ENCODE measurements at places on chromosomes 7 and 10.

- no peak for DNase-seq
Measured at GRCh38 chr7:157844141-157844540, 507.3 kb downstream of the DNAJB6 start.

GRCh38 chr7:44867073-44867995 lies 18.0 kb downstream of the PURB start:
- DNase-seq, result no peak

DNA sequence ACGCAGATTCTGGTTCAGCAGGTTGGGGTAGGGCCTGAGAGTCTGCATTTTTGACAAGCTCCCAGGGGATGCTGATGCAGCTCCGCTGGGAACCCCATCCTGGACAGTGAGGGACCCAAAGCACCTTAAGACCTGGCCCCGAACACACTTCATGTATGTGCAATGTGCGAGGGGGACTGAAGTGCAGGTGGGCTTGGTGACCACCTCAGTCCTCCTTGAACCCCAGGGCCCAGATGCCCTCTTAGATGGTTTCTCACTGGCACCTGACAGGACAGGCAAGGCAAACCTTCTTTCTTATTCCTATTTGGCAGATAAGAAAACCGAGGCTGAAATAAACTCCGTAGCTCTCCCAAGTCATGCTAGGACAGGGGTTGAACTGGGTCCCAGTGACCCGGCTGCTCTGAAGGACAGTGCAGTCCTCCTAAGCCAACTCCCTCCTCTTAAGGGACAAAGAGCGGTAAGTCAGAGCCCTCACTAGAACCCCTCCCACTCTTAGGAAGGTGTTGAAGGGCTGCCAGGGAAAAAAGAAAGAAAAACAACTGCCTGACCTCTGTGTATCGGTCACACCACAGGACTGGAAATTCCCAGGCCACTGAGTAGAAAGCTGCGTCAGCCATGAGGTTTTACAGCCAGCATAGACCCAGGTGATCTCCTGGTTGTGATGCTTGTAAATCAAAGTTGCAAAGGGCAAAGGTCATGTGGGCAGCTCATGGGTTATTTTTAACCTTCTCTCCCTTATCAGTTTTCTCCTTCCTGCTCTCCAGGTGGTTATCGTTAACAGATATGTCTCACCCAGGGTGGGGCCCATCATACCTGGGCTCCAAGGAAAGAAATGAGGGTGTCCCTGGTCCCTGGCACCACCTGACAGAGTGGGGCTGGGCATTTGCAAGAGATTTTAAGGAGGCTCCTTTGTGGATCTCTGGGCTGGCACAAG lies 90.9 kb upstream of the SMNDC1 start:
- no peak for DNase-seq

GRCh38 chr10:80662429-80663261 lies 124.9 kb downstream of the SH2D4B start:
- DNase-seq, result peak; percentile 95

GRCh38 chr10:79034271-79034876 lies 34.4 kb upstream of the ZMIZ1 start:
- DNase-seq, result no peak

DNA sequence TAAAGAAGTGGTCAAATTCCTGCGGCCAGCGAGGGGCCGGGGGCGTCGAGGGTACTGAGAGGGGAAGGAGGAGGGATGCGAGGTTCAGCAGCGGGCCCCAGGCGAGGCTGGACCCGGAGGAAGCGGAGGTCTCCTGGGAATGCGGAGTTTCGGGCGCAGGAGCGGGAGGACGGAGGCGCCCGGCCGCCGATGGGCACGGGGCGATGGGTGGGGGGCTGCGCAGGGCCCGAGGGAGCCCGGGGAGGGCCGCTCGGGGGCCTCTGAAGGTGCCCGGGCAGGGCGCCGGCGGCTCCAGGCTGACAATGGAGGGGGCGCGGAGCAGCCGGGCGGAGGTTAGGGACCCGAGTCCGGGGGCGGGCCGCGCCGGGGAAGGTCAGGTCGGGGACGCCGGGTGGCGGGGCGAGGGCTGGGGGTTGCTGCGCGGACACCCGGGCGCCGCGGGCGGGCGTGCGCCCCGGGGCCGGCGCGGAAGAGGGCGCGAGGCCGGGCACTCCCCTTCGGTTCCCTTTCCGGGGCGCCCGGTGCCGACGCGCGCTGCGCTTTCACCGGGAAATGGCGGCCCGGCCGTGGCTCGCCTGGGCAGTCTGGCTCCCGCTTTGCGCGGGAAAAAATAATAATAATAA lies 683 bp downstream of the MACROH2A2 start:
- DNase-seq, result no peak

GRCh38 chr7:39735903-39736302 lies 112.5 kb downstream of the RALA start:
- no peak for DNase-seq

- no peak for DNase-seq
Measured at GRCh38 chr7:143929224-143929920, 5.7 kb upstream of the OR2F2 start.

DNA sequence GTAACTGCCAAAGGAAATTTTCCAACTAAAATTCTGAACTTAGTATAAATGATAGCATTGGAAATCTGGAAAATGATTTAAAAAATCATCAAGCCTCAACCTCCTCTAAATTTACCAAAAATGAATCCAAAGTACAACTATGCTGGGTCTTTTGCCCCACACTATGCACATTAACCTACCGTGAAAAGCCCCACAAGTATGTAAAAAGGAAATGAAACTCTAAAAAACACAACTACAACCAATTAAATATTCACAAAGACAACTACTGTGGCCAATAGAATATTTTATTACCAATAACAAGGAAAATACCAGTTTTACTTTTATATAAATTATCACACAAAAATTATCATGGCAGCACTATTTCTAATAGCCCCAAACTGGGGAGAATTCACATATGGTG lies 19.3 kb downstream of the EIF3A start:
- no peak for DNase-seq

GRCh38 chr10:23314835-23315239 lies 29.8 kb downstream of the C10orf67 start:
- peak; percentile 72 for DNase-seq

DNA sequence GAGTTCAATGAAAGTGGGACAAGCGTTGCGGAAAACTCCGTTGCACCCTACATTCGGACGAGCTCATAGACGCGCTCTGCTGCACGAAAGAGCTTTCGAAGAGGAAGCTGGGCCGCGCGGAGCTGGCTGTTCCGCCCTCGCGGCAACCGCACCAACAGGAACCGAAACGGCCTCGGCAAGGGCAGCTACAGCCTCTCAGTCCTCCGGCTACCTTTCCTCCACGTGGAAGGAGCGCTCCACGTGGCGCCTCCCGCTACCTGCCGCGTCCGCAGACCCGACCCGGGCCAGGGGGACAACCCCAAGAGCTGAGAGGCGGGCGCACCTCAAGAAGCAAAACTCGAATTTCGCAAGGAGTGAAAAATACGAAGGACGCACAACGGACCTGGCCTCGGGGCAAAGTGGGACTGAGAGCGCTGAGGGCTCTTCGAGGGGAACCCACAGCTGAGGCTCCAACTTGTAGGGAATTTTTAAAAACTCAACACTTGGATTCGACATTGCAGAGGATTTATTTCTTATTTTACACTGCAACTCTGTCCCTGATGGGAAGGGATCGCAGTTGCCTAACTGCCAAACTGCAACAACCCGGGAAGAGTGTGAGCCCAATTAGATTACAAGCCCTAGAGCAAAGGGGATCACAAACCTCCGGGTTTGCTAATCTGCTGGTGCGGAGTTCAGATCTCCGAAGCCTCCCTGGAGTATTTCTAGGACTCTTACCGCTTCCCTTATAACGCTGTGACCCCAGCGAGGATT lies 1.4 kb downstream of the HPSE2 start:
- DNase-seq, result peak; percentile 20

DNA sequence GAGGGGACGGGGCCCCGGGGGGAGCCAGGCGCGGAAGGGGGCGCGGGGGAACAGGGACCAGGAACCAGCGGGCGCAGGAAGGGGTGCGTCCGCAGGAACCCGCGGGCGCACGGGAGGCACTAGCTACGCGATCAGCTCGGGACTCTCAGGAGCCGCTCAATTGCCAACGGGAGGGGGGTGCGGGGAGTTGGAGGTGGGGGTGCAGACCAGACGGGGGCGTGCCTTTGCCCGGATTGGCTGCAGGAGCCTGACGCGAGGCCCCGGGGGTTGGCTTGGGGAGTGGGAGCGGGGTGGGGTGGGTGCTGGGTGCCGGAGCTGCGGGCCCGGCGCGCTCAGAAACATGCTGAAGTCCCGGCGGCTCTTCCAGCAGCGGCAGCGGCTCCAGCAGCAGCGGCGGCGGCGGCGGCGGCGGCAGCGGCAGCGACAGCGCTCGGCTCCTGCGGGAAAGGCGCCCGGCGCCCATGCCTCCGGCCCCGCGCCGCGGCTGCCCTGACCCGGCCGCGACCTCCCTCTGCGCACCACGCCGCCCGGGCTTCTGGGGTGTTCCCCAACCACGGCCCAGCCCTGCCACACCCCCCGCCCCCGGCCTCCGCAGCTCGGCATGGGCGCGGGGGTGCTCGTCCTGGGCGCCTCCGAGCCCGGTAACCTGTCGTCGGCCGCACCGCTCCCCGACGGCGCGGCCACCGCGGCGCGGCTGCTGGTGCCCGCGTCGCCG lies at the start of gene ADRB1:
TSS of gene ADRB1 (plus strand) at position 335 of the 715 bp plus-strand sequence. CDS start at position 602, 267 bp downstream.
- DNase-seq, result peak; percentile 73

DNA sequence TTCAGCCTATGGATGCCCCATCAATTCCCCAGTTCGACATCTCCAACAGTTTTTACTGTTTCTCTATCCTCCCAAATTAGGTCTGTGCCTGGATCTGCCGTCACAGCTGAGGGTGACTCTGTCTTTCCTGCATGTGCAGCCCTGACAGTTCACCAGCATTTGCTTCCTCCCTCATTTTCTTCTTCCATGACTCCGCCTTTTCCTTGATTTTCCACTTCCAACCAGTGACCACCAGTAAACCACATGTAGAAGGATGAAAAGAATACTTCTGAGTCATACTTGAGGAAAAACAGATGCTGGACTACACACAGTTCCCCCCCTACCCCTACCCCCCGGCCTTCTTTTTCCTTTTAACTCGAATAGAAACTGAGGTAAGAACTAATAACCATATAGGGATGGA lies 311.8 kb upstream of the POM121L12 start:
- no peak for DNase-seq

DNA sequence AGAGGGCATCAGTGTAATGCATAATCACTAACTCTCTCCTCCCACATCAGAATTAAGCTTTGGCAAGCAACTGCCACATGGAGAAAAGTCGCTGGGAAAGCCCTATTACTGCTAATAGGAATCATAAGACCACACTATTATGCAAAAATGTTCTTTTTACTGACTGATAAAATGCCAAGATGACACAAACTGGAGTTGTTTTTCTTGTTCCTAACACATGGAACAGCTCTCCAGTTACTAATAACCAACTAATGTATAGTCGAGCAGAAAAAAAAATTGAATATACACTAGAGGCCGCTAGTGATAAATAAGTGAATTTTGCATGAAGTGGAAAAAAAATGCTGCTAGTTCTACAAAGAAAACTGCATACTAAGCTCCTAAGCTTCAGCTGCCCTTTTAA lies 165.6 kb downstream of the TPK1 start:
- DNase-seq, result peak; percentile 91

GRCh38 chr7:30594048-30594539 lies 584 bp upstream of the GARS1 start:
- peak; percentile 64 for DNase-seq

DNA sequence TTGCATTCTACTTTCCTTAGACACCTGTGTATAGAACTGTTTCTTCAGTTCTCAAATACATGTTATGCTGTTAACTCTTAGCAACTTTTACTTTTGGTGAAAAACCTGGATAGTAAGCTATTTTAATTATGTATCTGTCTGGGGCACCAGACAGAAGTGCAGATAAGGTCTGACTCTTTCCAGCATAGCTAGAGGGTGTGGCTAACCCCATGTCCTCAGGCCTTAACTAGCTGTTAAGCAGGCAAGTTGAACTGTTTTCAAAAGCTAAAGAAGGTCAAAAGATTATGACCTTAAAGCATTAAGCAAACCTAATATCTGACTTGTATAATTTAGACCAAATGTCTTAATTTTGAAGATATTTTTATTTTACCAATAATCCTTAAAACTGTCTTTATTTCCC lies 45.1 kb upstream of the INHBA start:
- DNase-seq, result no peak

- DNase-seq, result no peak
Measured at GRCh38 chr10:24209946-24210491, 1.1 kb downstream of the KIAA1217 start.

DNA sequence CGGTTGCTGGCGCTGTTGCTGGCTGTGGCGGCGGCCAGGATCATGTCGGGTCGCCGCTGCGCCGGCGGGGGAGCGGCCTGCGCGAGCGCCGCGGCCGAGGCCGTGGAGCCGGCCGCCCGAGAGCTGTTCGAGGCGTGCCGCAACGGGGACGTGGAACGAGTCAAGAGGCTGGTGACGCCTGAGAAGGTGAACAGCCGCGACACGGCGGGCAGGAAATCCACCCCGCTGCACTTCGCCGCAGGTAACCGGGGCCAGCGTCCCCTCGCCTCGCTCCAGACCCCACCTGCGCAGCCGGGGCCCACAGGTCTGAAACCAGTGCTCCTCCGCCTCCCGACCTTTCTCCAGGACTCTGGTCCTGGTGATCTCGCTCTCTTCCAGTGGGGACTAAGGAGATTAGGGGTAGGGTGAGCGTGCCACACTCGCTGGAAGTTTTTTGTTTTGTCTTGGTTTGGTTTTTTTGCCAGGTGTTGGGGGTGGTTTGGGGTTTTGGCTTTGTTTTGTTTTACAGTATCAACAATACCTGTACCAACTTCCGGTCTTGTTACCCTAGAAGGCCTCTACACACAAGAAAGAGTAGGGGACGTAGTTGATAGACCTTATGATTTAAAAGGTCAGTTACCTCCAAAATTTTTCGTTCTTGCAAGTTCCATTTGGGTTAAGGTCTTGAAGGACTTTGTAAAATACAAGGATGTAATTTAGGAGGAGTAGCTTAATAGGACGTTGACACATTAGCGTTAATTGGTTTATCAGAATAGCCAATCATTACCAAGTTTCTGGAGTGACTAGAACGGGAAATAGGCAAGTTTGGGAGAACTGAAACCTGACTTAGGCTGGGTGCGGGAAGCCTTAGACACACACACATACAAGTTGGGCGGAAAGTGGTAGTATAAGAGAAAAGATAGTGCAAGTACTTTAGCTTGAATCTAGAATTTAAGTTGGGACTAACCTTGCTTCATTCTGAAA lies 704 bp downstream of the TNKS2 start:
- DNase-seq, result peak; percentile 58

- no peak for DNase-seq
Measured at GRCh38 chr10:56318816-56319215, 42.2 kb downstream of the ZWINT start.

DNA sequence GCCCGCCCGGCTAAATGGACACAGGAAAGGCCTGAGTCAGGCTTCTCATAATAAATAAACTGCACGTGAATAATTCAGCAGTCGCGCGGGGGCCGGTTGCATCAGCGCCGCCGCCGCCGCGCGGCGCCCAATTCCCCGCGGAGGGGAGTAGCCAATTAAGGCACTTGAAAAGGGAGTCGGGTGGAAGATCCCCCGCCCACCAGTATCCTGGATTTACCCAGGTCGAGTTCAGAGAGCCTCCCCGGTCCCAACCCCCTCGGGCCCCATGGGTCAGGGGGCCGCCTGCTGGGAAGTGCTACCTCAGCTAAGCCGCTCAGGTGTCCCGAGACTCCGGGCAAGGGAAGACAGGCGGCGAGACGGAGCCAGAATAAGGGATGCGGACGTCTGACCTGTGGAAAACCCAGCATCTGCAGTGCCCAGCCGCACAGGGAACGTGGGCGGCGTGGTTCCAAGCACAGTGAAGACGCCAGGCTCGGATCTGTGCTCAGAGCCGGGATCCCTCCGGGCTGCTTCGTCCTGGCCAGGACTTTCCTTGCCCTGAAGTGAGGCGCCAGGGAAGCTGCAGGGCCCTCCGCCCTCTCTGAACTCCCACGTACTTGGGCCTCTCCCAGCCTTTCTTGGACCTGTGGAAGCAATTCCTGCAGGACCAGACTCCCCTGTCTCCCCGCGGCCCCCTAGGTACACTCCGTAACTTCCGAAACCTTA lies 7.3 kb upstream of the LBX1 start:
- DNase-seq, result no peak
